ENCODE measurements at places on chromosomes 1 and 21. TPM values are rescaled to one million over a fixed set of nuclear protein-coding genes. Genes with fewer than 3 reads are reported as not detected.

The SPATA45 gene
- not detected for total RNA-seq

DNA sequence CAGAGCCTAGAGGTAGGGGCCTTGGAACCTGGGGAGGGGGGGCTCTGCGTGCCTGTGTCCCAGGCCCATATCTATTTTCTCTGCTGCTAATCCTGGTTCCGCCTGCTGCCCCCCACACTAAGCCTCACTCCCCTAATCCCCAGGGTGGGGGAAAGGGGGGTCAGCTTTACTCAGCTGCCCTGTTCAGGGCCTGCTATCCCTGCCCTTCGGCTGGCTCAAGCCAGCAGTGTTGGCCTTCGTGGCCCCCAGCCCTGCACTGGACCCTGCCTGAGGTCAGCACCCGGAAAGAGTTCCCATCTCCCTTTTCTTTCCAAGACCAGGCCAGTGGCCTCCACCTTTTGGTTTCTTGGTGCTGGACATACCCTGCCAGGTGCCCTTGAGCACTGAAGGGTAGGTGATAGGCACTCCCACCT is 8.4 kb downstream of the ZBTB7B start:
- no peak for DNase-seq

- DNase-seq, result peak; percentile 16
Measured at GRCh38 chr1:32861904-32862695, 8.6 kb downstream of the FNDC5 start.

DNA sequence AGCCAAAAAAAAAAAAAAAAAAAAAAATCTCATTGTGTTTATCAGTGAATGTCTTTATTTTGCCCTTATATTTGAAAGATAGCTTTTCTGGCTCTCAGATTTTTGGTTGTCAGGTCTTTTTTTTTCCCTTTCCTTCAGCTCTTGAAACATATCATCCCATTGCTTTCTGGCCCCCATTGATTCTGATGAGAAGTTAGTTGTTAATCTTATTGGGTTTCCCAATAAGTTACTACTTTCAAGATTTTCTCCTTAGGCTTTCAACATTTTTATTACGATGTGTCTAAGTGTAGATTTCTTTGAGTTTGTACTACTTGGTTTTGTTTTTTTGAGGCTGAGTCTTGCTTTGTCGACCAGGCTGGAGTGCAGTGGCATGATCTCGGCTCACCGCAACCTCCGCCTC is 14.7 kb upstream of the SOAT1 start:
- no peak for DNase-seq

- no peak for DNase-seq
Measured at GRCh38 chr1:38489844-38490270, 369.7 kb downstream of the RRAGC start.

The OR2G6 gene
- not detected for total RNA-seq

GRCh38 chr1:117009132-117009531 is 7.6 kb downstream of the CD101 start:
- no peak for DNase-seq

The IL23R gene
- total RNA-seq, result not detected

GRCh38 chr1:117210831-117211261 is at the start of gene VTCN1:
Gene VTCN1, minus strand, starts transcription at chr1:117210927. Its CDS starts 72 bp downstream, at chr1:117210855.
- no peak for DNase-seq

The JTB gene
- 99.2 TPM for total RNA-seq

GRCh38 chr1:88647249-88647645 is 36.8 kb upstream of the PKN2 start:
- DNase-seq, result no peak

DNA sequence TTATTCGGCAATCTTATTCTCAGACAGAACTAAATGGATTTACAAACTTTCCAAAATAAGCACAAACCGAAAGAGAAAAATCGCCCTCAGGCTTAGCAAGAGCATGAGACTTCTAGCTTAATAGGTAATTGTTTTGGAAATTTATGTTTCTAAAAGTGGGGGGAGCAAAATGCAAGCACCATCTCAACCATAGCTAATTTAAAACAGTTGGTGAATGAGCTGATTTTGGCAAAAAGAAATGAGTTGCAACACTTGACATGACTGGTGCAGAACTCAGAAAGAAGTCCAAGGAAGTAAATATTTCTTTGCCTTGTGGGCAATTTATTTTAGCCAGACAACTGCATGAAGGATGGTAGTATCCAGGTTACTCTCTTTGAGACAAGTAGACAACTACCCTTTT is 71.5 kb upstream of the PTGFR start:
- no peak for DNase-seq

The C4BPA gene
- 0.87 TPM for total RNA-seq

DNA sequence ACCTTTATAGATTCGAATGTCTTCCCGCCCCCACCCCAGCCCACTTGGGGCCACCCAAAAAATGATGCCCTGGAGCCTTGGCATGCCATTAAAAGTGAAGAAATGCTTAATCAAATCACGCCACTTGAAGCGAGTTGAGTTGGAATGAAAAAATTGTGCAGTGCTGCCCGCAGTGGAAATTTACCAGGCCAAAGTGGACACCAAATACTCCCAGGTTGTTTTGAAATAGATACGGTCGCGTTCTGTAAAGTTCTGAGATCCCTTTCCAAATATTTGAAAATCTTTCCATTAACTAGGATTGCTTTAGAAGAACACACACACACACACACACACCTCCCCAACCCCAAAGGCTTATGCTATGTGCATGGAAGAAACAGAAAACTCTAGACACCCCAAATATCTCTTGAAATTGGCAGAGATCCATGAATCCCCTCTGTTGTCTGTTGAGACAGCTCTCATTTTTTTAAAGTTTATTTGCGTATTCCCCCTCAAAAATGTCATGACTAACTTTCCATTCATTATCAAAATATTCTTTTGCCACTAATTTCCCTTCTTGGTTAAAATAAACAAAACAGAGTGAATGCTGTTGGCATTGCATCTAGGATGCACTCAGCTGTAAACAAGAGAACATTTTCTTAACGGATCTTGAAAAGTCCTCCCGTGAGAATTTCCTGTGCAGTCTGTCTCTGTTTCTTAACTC is 142.3 kb upstream of the KCNE2 start:
- no peak for DNase-seq

The CFAP74 gene
- 1.5 TPM for total RNA-seq

GRCh38 chr1:161766102-161766981 is at the start of gene ATF6:
Gene ATF6, plus strand, starts transcription at chr1:161766320. Its CDS starts 41 bp downstream, at chr1:161766361.
- peak; percentile 83 for DNase-seq

- no peak for DNase-seq
Measured at GRCh38 chr21:31945546-31945945, 72.7 kb downstream of the HUNK start.

DNA sequence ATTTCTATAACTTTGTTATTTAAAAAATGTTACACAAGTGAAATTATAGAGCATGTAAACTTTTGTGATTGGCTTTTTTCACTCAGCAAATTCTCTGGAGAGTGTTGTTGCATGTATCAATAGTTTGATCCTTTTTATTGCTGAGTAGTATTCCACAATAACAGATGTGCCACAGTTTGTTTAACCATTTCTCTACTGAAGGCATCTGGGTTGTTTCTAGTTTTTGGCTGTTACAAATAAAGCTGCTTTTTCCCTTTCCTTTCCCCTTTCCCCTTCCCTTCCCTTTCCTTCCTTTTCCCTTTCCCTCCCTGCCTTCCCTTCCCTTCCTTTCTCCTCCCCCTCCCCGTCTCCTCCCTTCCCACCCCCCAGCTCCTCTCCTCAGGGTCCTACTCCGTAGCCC is 15.9 kb downstream of the TUFT1 start:
- no peak for DNase-seq

The TAS1R1 gene
- total RNA-seq, result not detected

The STX12 gene
- 28.9 TPM for total RNA-seq

The KRTAP12-2 gene
- total RNA-seq, result not detected

- DNase-seq, result no peak
Measured at GRCh38 chr1:232911027-232911599, 39.3 kb upstream of the NTPCR start.

- no peak for DNase-seq
Measured at GRCh38 chr1:116287341-116288200, 85.5 kb upstream of the ATP1A1 start.

DNA sequence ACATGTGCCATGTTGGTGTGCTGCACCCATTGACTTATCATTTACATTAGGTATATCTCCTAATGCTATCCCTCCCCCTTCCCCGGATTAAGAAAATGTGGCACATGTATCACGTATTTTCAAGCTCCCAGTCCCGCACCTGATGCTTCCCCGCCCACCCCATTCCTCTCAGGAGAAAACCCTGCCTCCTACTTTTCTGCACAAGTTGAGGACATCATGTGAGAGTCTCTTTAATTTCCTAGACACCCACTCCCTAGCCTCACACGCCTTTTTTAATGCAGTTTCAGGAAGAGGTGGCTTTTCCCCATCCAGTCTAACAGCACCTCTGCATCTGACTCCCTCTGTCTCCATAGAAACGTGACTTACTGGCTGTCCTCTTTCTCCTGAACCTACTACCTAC is 58.2 kb upstream of the GOLT1A start:
- DNase-seq, result no peak

- DNase-seq, result no peak
Measured at GRCh38 chr1:9153152-9153551, 24.2 kb upstream of the GPR157 start.

The S100A2 gene
- total RNA-seq, result 0.75 TPM

DNA sequence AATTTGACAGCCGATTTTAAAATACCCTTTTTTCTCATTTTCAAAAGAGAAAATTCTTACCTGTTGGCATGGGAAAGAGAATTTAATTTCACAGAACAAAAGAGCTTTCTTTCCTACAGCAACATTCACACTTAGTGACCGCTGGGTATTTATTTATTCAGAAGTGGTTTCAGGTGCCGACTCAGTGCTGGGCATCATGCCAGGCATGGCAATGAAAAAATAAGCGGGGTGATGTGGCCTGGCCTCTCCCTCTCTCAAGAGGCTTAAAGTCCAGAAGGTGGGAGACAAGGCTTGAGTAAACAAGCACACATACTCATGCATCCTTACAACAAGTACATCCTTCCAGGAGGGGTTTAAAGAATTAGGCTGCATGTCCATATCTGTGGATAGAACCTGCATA is 4.1 kb upstream of the PCP4 start:
- no peak for DNase-seq

DNA sequence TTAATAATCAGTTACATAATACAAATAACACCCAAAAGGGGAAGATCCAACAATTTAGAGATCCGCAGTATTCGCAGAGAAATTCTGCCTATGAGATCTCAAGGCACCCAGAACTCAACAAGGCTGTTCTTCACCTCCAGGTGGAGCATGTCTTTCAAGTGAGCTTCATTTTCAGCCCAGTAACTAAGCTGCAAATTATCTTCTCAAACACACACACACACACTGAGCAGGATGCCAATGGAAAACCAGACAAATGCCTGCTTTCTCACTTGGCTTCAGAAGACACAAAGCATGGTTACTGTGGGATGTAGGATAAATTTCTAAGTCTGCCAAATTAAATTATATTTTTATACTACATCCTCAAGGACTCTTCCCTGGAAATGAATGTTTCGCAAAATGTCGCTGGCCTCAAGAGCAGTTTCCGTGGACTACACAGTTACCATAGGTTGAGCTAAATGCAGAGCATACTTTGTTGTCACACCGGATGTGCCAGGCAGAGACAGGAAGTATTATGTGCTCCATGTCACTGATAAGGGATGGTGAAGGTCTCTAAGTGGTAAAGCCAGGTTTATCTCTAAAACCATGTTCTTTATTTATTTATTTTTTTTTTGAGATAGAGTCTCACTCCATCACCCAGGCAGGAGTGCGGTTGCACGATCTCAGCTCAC is 30.3 kb downstream of the UBR4 start:
- no peak for DNase-seq

GRCh38 chr1:198541737-198542136 is 1.3 kb upstream of the ATP6V1G3 start:
- DNase-seq, result no peak

GRCh38 chr1:203672346-203672745 is 45.7 kb downstream of the ATP2B4 start:
- no peak for DNase-seq

DNA sequence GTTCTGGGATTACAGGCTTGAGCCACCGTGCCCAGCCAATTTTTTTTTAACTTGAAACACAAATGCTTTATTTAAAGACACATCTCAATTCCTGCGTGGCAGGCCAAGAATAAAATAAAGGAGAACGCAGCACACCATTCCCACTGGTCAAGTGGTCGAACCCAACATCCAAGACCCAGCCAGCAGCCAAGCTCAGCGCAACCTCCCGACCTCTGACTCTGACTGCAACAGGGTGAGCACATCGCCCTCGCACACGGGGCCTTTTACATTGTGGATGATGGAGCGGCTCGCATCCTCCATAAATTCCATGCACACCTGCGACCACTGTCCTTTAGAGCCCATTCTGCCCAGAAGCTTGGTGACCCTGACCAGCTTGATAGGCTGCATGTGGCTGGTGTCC is 5.5 kb upstream of the GUK1 start:
- no peak for DNase-seq

The RNF186 gene
- total RNA-seq, result 1.9 TPM

DNA sequence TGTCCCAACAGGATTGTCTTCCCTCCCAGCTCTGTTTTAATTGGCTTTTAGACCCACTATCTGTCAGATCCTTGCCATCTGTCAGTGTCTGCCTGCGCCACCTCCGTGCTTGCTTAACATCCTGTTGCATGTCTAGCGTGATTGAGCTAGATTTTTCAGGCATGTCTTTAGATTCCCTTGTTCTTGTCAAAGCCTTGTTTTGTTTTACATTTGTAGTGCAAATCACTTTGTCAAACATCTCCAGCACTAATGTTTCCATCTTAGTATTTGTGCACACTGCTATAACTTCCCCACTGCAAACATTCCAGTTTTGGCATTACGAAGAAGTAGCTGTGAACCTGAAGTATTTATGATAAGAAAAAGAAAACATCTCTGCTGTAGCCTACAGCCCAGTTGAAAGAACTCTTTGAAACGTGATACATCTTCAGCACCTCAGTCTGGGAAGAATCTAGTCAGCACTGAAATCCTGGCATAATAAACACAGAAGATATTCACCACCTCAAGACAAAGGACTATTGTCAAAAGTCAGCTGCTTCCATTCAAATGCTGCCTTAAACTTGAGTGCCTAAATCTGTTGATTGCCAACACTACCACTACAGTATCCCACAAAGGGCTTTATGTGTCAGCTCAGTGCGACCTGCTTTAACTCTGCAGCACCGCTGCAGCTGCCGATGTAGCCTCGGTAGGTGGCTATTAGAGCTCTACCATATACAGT is 105.0 kb downstream of the FNBP1L start:
- no peak for DNase-seq

DNA sequence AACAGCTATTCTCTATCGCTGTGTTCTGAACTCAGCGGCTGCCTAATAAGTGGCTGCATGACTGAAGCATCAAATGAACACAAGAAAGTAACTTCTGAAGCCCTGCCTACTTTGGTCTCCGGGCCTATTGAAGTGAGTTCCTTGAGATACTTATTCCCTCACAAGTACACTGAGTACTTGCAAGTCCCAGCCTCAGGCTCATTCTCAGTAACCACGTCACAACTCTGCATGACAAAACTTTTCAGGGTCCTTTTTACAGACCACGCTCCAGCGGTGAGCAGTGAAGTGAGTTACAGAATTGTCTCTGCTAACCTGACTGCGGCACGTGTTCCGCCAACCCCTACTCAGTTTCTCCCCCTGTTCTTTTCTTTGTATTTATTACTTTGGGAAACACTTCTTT is 1342.7 kb upstream of the ADGRL4 start:
- DNase-seq, result no peak

Measured in type B pancreatic cell (in vitro differentiated cells).